T-helper 22 cell (primary cell): ENCODE measurements at places on chromosomes 2 and 18.
A peak's percentile ranks its signal among the peaks of the same experiment; 100 is the strongest.

GRCh38 chr2:12615509-12615908 is 101.2 kb upstream of the TRIB2 start:
- DNase-seq, result no peak

- no peak for DNase-seq
Measured at GRCh38 chr2:12211326-12212175, 465.1 kb downstream of the LPIN1 start.

DNA sequence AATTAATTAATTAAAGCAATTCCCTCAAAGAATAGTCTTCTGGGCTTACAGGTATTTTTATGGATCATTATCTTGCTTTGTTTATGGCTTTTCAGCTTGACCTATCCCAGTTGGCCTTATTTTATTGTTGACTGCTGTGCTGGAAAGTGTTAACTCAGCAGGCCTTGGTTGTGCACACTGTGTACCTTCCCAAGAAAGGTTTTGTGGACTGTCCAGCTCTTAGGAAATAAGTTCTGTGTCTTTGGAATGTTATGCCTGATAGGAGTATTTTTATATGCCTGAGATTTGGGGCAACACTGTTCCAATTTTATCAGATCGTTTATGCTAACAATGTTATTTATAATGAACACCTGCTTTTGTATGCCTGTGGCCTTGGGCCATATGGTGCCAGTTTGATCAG is 671.9 kb upstream of the ZNF804A start:
- DNase-seq, result no peak

- no peak for DNase-seq
Measured at GRCh38 chr2:30026091-30027055, 105.0 kb upstream of the ALK start.

DNA sequence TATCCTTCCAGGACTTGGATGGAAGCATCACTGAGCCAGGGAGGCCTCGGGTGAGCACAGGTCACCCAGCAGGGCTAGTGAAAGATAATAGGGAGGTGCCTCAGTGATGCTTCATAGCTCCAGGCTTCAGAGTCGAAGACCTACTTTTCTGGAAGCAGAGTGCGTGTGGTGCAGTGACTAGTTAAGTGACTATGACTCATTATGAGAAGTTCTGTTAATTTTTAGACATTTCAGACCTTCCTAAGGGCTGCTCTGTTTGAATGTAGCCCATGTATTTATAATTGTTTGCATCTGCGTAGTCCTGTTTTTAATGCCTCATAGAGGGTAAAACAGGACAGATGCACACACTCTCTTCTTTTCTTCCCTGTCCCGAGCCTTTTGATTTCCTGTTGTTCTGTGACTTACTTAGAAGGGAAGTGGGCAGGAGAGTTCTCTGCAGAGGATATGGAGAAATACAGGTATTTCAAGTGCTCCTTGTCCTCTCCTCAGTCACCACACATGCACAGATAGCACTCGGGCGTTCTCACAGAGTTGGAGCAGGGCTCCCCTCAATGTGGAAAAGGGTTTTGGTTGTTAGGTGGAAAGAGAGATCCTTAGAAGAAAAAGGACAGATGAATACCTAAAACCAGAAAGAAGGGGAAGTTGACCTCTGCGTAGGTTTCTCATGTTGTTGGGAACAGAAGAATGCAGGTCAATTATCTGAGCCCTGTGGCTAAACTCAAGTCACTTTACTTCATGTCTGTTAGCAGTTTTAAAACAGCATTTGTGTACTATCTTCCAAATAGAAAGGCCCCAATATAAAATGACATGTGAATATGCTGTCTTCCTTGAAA is 34.7 kb downstream of the RALB start:
- no peak for DNase-seq

DNA sequence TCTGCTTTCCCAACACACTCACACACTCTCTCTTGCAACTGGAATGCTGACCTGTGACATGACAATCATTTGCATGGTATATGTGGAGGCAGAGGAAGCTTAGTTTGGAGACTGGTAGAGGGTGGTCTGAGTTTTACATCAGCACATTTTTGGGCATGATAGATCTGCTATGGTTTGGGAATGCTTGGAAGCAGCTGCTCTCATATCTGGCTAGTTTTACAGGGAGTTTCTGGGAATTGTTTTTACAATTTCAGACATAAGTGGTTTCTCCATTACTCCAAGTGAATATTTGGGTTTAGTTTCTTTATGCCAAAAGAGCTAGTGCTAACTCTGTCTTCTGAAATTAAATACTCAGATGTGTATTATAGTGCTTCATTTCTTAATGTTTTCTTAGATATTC is 977.6 kb downstream of the SUCLG1 start:
- DNase-seq, result no peak

- DNase-seq, result no peak
Measured at GRCh38 chr2:233091595-233092375, 31.6 kb downstream of the INPP5D start.

- no peak for DNase-seq
Measured at GRCh38 chr2:9146646-9147045, 60.0 kb upstream of the ASAP2 start.

DNA sequence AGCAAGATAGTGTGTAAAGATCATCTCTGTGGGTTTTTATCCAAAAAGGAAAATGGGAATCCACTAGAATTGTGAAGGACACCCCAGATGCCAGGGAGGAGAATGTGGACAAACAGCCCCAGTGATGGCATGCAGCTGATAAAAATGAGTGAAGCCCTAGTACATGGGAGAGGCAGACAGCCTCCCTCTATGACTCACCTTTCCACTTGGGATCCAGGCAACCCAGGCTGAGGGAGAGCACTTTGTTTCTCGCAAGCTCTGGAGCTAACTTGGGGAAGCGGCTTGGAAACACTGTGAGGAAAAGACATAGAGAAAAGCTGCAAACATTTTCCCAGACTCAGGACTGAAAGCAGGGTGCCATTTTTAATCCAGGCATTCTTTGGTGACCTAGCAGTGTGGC is 5.3 kb upstream of the FLACC1 start:
- no peak for DNase-seq

GRCh38 chr18:3186678-3187658 is 32.8 kb downstream of the MYOM1 start:
- no peak for DNase-seq

GRCh38 chr18:34971313-34971712 is 69.9 kb upstream of the MAPRE2 start:
- no peak for DNase-seq

DNA sequence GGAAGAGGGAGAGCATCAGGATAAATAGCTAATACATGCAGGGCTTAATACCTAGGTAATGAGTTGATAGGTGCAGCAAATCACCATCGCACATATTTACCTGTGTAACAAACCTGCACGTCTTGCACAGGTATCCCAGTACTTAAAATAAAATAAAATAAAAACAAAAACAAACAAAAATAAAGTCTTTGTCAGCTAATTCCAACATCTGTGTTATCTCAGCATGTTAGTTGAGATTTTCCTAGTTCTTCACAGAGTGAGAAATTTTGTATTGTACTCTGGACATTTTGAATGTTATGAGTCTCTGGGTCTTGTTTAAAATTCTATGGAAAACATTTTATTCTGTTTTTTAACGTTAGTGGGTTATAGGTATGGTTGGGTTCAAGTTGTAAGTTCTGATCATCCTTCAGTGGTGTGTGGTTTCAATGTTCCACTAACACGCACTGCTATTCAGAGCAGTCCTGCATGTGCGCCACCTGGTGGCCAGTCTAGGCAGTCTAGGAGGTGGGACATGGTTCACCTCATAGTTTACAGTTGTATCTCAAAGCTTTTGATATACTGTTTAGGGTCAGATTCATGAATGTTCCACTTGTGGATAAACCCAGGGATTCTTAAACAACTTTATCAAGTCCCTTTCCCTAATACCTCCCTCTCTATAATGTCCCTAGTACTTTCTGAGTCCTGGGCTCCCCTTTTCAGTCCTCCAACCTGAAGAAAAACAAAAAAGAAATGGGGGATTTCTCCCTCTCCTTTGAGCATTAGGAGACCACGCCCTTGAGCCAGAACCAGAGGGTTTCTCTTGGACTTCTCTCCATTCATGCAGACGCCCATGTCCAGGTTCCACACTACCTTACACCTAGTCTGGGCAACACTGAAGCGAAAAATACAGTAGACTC is 213.4 kb upstream of the GATA6 start:
- DNase-seq, result peak; percentile 38

- no peak for DNase-seq
Measured at GRCh38 chr2:148529745-148530144, 114.8 kb upstream of the EPC2 start.

DNA sequence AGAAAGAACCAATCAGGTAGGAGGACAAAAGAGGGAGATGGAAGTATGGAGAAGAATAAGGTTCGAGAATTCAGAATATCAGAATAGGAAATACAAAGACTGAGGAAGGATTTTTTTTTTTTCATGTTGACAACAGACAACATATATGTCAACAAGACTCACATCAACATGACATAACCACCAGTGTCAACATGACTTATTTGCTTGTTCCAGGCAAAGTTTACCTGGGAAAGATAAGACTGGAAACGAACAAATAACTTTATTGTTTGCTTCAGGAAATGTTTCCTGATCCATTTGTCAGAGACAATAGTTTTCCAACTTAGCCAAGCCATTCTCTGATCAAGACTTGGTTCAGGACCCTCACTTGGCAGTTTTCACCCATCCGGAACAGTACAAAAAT is 321.9 kb upstream of the NETO1 start:
- DNase-seq, result no peak

GRCh38 chr2:215140166-215140707 is 1.8 kb upstream of the ABCA12 start:
- no peak for DNase-seq

GRCh38 chr2:230864605-230865306 is at the start of gene ITM2C:
Gene ITM2C, plus strand, starts transcription at chr2:230864942. Its CDS starts 84 bp downstream, at chr2:230865026.
- peak; percentile 68 for DNase-seq

- peak; percentile 17 for DNase-seq
Measured at GRCh38 chr18:23964282-23965238, 50.0 kb upstream of the TTC39C start.

DNA sequence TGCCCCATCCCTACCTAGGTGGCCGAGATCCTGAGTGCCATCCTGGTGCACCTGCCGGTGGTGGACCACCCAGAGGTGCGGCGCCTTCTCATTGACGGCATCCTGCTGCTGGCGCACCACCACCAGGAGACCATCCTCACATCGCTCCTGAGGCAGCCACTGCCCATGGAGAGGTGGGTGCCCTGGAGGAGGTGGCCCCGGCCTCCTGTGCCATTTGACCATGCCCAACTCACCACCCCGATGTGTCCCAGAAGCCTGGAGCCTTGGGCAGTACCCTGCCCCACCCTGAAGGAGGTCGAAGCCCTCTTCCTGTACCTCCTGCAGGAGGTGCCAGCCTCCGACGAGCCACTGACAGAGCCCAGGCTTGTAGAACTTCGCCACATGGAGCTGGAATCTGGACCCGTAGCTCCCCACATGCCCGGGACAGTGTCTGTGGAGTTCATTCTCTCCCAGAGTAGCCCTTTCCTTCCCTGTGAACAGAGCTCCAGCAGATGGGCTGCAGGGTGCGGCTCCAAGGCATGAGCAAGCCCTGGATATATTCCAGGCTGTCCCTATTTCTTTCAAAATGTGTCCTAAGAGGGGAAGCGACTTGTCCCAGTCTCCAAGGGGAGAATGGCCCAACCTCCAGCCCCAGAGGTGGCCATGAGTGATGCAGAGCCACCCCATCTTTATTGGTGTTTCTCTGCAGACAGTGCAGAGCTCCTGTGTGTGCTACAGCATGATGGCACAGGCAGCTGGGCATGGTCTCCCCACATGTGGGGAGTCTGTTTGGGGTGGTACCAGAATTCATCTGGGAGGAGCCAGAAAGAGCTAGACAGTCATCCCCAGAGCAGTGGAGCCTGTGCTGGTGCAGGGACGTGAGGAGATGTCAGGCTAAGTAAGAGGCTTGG is 34.2 kb downstream of the HJURP start:
- DNase-seq, result no peak

DNA sequence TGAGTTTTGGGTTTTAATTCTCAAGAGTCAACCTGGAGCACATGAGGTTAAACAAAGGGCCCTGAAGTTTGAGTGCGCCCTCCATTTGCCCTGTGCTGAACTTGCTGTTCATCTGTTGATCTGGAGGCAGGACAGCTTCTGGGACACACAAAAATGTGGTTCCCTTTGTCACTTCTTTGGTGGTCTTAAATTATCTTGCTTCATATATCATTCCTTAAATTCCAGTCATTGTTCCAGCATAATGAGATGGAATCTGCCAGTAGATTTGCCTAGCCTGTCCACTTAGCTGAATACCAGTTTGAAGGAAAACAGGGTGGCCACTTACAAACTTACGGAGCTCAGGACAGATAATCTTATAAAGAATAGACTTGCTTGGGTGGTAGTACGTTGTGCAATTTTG is 916 bp downstream of the CETN1 start:
- DNase-seq, result no peak

DNA sequence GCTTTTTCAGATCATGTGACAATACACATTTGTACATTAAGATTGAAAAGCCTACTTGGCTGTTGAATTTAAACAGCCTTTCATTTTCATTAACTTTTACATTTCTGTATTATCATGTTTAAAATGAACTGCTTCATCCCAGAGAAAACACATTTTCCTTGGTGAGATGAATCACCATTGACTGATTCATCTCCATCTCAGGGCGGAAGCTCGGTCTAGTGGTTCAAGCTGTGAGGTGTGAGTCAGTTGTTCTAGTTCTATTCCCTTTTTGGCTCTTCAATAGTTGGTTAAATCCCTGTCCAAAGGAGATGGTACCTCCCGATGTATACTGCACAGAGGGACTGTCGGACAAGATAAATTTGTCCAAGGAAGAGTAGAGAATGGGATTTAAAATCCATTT is 189.7 kb downstream of the ADCYAP1 start:
- DNase-seq, result no peak

- no peak for DNase-seq
Measured at GRCh38 chr2:49260979-49261538, 106.7 kb upstream of the FSHR start.

DNA sequence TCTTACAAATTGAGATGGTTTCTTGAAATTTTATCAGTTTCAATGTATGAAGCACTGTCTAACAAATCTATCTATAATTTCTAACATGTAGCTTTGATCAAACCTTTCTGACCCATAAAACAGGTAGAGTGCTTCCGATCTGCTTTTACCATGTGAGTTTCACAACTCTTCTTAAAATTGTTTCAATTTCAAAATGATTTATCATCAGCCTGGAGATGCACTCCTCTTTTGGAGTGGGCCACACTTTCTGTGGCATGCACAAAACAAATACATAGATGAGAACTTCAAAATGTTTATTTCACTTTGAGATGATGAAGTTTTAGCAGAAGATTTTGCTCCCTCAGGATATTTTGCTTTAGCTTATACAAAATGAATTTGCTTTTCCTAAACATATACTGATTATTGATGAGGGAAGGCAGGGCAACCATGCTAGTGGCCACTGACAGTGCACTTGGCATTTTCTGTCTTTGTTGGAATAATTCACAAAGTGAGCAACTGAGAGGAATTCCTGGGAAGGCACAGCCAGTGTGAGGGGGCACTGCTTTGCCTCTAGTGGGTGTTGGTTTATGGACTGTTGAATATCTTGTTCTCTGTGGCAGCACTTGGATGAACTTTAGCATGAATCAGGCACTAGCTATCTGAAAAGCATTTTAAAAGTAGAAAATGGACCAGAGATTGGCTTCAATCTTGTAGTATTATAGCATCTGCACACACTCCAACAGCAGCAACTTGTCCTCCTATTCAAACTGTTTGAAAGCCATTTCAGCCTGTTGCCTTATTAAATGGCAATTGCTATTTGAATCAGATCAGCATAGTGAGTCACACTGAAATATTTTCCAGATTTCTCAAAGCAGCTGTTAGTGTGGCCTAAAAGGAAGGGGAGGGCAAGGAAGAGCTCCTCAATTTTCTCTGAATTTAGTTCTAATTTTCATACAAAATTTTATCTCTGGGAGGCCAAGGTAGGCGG is 193.2 kb downstream of the CCDC85A start:
- DNase-seq, result no peak

GRCh38 chr2:23411752-23412431 is 26.9 kb downstream of the KLHL29 start:
- no peak for DNase-seq
